ENCODE measurements at places on chromosomes 2 and 18.

DNA sequence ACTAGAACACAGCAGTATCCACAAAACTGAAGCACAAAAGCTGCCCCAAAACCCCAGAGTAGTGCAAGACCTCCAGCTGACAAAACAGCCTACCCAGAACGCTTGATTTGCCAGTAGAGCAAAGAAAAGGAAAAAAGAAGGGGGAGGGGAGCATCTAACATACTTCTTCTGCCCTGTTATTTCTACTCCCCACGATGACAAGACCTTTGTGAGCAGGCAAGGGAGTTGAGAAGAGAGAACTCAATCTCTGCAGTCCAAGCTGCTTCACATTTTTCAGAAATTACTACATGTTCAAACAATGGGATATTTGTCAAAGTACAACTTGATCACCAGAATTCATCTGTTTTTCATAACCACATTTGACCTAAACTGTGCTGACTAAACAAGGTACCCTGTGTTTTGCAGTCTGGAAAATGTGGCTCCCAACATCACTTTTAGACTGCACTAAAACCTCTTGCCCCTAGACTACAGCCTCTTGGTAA lies 286.7 kb downstream of the EXOC6B start:
- no peak for DNase-seq

GRCh38 chr2:204339212-204339715 lies 206.0 kb upstream of the PARD3B start:
- no peak for DNase-seq

GRCh38 chr18:13309748-13310670 lies 91.4 kb downstream of the LDLRAD4 start:
- DNase-seq = no peak

GRCh38 chr2:121356058-121356640 lies 71.1 kb upstream of the TFCP2L1 start:
- no peak for DNase-seq

GRCh38 chr2:134208825-134209224 lies 45.0 kb upstream of the MGAT5 start:
- DNase-seq = no peak
